ENCODE measurements at places on chromosomes 5 and 9.

DNA sequence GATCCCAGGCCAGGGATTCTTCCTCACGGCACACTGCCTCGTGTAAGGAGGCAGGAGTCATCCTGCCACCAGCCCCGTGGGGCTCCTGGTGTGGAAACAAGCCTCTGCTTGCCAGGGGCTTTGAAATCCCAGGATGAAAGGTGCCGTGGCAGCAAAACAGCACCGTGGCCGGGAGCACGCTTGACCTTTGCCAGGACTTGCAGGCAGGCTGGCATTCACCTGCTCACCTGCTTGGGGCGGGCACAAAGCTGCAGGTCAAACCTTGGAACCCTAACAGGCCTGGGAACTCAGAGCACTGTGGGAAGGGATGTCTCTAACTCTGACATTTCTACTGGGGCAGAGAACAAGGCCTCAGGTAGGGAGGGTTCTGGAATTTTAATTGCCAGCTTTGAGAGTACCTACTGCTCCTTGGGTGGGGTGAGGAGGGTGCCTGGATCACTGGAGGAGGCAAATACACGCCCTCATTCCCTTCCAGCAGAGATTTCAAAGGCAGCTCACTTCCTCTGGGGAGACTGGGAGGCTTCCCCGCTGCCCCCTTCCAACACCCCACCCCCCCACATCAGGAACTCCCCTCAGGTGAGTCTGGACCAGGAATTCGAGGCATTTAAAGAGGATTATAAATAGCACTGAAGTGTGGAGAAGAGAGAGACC, 45.6 kb upstream of the STXBP1 start:
- DNase-seq, result no peak

DNA sequence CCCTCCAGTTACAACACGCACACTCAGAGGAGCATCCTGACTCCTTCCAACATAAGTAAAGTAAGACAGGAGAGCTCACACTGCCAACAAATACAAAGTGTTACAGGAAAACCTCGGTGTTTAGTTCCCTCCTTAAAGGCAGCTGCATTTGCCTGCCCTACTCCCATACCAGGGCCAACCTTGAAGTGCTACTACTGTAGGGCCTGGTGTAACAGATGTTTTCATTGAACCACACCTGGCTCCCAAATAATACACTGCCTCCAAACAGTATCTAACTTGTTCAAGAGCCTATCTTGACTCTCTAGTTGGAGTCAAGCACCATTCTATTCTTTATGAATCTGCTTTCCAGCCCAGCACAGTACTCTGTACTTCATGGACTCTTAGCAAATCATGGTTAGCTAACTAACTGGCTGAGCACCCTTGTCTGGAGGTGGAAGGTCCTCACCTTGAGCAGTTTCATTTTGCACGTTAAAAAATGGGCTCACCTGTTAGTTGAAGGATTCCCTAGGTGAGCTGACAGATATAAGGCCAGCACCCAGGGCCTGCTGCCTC, 34.6 kb downstream of the TTC39B start:
- no peak for DNase-seq

GRCh38 chr9:129886226-129887174, 51.2 kb downstream of the USP20 start:
- no peak for DNase-seq

GRCh38 chr5:120550358-120550757, 86.3 kb downstream of the PRR16 start:
- DNase-seq, result no peak

- DNase-seq, result no peak
Measured at GRCh38 chr5:69525490-69525889, 32.9 kb downstream of the OCLN start.

Measured in cardiac septum (tissue), 1 donor.